Ecto neural progenitor cell (in vitro differentiated cells): ENCODE measurements at places on chromosomes 11 and 22.

GRCh38 chr11:47259232-47259977 is 1.6 kb downstream of the NR1H3 start:
- DNase-seq = peak; percentile 76

- no peak for DNase-seq
Observed at GRCh38 chr11:128448981-128449713, 138.2 kb downstream of the ETS1 start.

- DNase-seq = no peak
Observed at GRCh38 chr11:26741036-26741435, 19.2 kb upstream of the SLC5A12 start.

GRCh38 chr22:41917903-41918791 is 3.3 kb upstream of the SHISA8 start:
- no peak for DNase-seq

DNA sequence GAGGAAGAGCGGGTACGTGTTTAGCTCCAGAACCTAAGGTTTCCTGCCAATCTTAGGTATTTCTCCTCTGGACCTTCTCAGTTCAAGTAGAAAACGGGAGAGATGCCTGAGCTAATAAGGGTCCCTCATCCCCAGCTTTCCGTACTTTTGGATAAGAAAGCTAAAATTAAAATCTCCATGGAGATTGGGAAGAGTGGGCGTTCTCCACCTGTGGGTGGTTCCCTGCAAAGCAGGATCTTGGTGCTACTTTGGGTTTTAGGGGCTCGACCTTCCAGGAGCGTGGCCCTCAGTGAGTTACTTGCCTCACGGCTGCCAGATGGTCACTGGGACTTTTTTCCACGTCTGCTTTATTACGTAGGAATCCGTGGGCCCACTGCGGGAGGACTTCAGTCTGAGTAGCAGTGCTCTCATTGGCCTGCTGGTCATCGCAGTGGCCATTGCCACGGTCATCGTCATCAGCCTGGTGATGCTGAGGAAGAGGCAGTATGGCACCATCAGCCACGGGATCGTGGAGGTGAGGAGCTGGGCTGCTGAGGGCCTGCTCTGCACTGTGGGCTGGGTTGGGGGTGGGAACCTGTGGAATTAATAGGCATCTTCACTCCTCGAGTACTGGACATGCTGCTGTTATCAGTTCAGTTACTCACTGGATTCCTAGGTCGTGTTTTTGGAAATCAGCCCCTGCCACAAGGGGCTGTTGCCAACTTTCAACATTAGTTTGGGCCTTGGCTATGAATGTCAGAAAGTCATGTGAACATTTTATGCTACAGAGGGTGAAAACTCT is 17.8 kb upstream of the ST14 start:
- DNase-seq = no peak

DNA sequence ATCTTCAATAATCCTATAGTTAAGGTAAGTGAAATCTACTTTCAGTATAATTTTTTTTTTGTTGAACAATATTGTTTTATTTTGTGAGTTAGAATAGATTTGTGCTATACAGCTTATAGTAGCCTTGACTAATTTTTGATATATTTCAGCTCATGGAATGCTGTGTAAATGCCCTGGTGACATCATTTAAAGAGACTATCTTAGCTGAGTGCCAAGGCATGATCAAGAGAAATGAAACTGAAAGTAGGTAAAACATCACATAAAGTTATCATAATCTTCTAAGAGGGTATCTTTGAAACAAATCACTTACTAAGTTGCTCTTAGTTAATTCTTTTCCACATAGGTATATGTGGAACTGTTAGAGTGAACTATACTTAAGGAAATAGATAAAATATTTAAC is 51.4 kb upstream of the ACAT1 start:
- DNase-seq = no peak

DNA sequence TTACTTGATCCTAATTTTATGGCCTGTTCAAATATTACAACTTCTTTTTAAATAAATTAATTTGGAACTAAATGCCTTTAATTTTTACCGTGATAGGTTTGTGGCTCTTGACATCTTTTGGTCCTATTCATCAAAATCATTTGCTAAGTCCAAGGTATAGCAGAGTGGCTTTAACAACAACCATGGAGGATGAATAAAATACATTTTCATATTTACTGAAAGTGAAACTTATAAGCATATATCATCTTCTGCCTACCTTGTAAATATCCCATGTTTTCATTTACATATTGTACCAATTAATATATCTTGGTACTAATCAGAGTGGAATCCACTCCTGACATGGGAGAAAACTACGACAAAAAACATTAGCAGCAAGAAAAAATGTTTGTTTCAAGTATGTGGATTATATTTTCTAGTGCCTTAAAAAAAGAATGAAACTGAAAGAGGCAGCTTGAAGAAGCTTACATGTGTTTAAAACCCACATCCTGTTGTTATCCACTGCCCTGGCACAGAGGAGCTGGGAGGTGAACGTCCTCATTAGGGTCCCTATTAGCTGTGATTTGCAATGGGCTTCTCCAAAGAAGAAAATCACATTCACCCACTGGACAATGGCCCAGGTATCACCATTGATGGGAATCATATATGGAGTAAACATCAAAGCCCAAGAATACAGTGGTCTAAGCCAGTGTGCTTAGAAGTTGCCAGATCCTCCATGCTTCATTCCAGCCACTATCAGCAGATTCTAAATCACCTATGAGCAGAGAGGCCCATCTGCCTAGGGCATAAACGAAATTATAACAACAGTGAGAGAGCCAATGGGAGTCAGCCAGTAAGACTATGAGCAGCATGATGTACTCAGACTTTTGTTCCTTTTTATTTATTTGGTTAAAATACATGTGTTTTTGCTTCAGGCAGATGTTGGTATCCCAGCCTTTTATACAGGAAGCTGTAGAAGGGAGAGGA is 84.7 kb downstream of the MAML2 start:
- DNase-seq = no peak

- DNase-seq = no peak
Observed at GRCh38 chr11:77604281-77604680, 14.5 kb downstream of the AQP11 start.

GRCh38 chr11:47326198-47326597 is 26.3 kb downstream of the MYBPC3 start:
- no peak for DNase-seq

DNA sequence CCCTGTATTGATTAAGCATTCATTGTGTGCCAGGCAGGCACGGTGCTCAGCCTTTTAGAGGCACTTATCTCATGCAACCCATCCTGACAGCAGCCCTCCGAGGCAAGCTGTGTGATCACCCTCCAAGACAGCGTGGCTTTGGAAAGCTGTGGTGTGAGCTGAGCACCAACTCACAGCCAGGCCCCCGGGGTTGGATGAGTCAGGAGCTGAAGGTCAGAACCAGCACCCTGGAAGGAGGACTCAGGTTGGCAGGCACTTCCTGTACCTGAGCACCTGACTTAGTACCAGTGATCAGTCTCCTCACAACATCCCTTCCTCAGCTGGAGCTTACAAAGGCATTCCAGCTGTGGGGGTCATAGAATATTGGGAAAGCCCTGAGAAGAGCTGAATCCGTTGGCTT is 9.0 kb downstream of the PATZ1 start:
- DNase-seq = no peak

- no peak for DNase-seq
Observed at GRCh38 chr11:92251980-92252379, 27.4 kb downstream of the FAT3 start.

GRCh38 chr11:72482211-72482812 is 48.0 kb upstream of the CLPB start:
- DNase-seq = peak; percentile 75

DNA sequence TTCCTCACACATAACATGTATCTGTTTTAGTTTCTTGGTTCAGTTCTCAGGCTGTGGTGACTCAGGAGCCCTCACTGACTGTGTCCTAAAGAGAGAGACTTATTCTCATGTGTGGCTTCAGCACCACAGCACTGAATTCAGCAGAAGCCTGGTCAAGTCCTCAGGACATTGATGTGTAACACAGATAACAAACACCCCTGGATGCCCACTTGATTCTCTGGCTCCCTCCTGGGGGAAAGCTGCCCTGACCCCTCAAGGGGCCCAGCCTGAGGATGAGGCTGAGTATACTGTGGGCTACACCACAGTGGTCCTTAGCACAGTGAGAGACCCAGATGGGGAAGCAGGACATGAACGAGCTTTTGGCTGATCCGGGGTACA is 87.2 kb upstream of the VPREB1 start:
- DNase-seq = no peak

GRCh38 chr11:121625777-121626506 is 173.2 kb upstream of the SORL1-AS1 start:
- no peak for DNase-seq

GRCh38 chr11:30143098-30143705 is 87.6 kb upstream of the FSHB start:
- DNase-seq = no peak

DNA sequence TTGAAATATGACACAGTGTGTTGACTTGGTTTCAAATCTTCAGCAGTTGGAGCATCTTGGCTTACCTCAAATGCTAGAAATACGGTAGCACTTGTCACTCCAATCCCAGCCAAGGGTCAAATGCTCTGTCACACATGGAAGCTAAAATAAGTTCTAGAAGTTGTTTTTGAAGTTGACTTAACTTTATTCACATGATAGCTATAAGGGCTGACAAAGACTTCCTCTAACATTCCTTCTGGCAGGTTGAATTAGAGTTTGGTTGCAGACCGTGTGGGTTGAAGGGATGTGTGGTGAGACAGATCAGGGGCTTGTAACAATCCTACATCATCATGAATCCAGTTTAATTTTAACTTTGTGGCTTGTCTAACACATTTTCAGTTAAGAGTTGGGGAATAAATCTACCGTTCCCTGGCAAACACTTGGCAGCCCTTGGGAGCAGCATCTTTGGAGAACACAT is 4.6 kb downstream of the SLN start:
- DNase-seq = no peak

- no peak for DNase-seq
Observed at GRCh38 chr11:66324664-66325063, 7.8 kb upstream of the CD248 start.

DNA sequence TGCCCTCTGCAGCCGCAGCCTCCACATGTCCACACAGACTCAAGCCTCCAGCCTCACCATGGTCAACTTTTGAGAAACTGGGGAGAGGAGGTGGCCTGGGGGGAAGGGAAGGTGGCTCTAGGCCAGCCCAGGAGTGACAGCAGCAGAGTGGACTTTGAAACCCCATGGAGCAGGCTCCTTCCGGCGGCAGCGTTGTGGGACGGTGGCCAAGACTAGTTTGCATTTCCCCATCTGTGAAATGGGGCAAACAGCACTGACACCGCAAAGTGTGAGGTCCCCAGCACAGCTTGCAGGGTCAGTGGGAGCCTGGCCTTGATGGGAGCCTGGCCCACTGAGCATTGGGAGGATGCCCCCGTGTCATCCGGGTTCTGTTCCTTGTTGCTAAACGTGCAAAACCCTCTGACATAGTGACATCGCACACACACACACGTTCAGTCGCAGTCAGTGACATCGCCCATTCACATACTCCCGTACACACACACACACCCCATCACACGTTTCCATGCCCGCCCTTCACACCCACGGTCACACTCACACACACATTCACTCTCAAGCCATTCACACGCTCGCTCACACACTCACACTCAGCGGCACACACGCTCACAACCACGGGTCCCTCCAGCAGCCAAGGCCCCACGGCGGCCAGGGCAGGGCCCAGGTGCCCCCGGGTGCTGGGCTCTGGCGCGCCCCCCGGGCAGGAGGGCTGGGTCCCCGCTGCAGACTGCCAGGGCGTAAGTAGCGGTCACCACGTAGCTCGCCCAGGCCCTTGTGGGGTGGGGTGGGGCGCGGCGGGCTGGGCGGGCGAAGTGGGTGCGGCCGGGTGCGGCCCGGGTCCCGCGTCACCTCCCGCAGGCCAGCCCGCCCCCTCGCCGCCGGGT is 585 bp downstream of the CYB5R3 start:
- DNase-seq = no peak

- no peak for DNase-seq
Observed at GRCh38 chr11:79396674-79397073, 44.2 kb downstream of the TENM4 start.

DNA sequence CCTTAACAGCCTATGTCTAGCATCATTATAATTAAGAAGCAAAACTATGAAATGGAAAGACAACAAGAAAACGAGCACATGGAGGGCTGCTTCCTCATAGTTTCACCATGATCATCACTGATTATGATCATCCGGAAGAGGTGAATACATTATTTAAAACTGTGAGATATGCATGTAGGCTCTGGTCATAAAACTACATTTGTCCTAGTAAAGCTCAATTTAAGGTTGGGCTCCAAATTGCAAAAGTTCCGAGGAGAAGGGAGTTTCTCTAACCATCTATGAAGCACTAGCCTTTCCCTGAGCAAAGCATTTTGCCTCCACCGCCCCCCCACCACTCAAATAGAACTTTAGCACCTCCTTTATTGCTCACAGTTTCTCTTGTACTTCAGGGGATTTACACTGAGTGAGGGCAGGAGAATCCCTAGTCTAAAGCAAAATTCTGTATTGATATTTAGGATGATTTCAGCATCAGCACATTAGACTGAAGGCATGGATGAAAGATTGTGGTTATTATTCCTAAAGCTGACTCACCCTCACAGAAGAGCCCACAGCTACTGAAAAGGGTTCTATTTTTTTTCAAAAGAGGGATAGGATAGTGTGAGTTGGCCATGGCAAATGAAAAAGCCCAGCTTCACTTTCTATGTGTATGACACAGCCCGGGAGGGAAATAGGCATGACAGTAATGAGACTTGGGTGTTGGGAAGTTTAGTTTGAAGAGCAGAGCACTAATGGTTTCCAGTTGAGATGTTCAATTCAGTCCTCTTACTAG is 203.4 kb downstream of the CADM1 start:
- DNase-seq = no peak

DNA sequence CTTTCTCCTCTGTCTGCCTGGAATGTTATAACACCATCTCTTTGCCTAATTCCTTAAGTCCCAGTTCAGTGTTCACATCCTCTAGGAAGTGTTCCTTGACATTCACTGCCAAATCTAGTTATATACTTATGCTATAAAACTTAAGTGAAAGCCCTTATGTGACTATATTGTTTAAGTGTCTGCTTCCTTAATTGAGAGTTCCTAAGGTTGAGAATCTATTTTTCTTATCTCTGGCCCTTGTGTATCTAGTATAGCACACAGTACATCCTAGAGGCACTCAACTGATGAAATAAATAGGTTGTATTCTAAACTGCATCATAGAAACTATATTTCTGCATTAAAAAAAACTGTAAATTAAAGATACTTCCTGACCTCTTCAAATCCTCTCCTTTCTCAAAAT is 16.9 kb downstream of the KMT5B start:
- no peak for DNase-seq

DNA sequence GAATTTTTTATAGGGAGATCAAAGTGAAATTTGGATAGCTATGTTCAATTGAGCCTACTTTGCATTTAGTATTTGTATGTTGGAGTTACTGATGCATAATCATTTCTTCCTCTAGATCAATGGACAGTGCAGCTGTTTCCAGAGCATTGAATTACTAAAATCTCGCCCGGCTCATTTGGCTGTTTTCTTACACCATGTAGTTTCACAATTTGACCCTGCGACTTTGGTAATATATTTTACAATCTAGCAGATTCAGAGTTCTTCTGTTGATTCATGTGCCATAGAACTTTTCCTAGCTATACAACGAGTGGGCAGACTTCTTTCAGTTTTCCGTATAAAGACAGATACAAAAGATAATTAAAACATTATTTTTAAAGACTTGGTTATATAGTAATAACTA is 70.0 kb upstream of the GRIK4 start:
- no peak for DNase-seq
